ENCODE measurements at places on chromosomes 4 and X.

GRCh38 chr4:88276952-88277710 lies 7.2 kb downstream of the PPM1K start:
- DNase-seq: no peak

DNA sequence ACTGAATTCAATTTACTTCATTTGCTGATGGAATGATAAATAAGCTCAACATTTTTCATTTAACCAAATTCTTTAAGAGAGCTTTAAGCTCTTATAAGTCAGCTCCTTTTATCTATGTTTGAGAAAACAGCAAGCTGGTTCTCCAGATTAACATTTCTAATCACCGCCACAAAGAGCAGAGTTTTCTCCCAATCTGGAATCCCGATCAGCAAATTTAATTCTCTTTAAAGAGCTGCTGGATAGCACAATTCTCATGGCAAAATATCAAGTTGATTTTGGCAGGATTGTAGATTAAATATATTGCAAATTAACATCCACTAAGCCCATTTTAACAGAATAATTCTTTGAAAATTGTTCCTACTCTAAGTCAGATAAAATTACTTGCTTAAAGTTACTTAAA lies 48.8 kb downstream of the RPS6KA3 start:
- no peak for DNase-seq

GRCh38 chr4:128161138-128161537 lies 100.0 kb downstream of the LARP1B start:
- DNase-seq: no peak

DNA sequence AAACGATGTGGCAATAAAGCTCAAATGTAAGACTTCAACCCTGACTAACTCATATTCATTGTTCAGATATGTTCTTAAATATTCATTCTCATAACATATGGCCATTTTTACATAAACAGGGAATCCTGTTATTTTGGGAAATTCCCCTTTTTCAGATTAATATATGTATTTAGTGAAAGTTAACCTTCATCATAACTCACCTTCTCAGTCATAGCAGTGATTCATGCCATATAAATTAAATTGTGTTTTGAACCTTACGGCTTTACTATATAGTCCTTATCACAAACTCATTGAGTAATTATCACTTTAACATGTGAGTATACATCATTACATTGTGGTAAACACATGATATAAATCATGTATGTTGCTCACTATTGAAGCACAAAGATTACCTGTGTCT lies 392.5 kb upstream of the TRAM1L1 start:
- no peak for DNase-seq

GRCh38 chr4:74397748-74398426 lies 32.9 kb downstream of the EREG start:
- DNase-seq: peak; percentile 41

- no peak for DNase-seq
Observed at GRCh38 chr4:145779319-145779801, 99.4 kb downstream of the C4orf51 start.

- DNase-seq: no peak
Observed at GRCh38 chr4:31645236-31645635, 925.1 kb downstream of the PCDH7 start.

GRCh38 chr4:108168671-108169523 lies at the start of gene LEF1:
Gene LEF1, minus strand, starts transcription at chr4:108168932. Its CDS starts 1,165 bp downstream, at chr4:108167767.
- no peak for DNase-seq

- DNase-seq: no peak
Observed at GRCh38 chrX:107454302-107454701, 4.8 kb downstream of the FRMPD3 start.

DNA sequence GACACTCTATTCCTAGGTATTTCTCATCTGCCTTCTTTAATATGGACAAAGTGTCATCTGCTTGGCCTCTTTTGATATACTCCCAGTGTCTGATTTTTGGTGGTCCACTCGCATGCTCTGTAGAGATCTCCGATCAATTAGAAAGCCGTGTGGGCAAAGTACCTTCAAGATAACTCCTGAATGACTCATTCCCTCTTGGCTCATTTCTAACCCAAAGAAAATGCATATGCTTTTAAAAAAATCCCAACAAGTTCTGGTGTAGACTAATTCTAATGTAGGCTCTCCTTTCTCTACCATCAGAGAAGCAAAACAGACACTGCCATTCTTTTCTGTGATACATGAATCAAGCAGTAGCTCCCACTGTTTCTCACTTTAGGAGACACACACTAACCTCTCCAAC lies 714.9 kb upstream of the ADGRL3 start:
- DNase-seq: no peak

DNA sequence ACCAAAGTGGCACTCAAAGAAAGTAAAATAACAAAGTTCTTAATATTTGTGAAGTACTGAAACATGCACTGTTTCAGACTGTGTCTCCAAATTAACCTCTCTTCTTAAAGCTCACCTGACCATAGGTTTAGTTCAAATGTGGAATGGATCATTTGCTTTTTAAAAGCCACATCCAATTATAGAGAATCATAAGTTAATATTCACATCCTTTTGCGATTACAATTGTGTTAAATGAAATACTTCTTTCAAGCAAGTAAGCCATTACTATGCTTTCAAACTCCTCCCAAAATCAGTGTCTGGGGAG lies 95.3 kb upstream of the PTPN13 start:
- DNase-seq: no peak

DNA sequence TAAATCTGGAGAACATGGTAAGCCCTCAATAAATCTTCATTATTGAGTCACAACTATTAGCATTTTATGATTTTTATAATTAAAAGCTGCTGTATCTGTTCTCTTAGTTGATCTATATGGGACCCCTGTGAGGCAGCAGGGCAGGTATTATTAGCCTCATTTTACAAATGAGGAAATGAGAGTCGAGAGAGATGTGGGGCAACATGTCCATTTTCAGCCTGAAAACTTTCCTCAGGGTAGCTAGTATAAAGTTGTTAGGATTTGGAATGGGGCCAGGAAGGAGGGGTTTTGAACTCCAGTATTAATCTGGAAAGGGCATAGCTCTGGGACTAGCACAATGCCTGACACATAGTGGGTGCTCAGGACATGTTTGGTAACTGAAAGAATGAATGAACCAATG lies 191.7 kb upstream of the GPC4 start:
- DNase-seq: no peak

DNA sequence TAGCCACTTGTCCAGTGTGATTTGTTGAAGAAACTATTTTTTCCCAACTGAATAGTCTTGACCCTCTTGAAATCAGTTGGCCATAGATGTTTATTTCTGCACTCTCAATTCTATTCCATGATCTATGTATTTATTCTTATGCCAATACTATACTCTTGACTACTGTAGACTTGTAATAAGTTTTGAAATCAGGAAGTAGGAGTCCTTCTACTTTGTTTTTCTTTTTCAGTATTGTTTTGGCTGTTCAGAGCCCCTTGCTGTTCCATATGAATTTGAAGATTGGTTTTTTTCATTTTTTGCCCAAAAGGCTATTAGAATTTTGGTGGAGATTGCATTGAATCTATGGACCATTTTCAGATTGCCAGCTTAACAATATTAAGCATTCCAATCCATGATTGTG lies 10.2 kb downstream of the SAP30 start:
- DNase-seq: peak; percentile 8

GRCh38 chr4:54779036-54779435 lies 121.3 kb downstream of the KIT start:
- DNase-seq: no peak

- no peak for DNase-seq
Observed at GRCh38 chr4:61511716-61512488, 311.8 kb downstream of the ADGRL3 start.

DNA sequence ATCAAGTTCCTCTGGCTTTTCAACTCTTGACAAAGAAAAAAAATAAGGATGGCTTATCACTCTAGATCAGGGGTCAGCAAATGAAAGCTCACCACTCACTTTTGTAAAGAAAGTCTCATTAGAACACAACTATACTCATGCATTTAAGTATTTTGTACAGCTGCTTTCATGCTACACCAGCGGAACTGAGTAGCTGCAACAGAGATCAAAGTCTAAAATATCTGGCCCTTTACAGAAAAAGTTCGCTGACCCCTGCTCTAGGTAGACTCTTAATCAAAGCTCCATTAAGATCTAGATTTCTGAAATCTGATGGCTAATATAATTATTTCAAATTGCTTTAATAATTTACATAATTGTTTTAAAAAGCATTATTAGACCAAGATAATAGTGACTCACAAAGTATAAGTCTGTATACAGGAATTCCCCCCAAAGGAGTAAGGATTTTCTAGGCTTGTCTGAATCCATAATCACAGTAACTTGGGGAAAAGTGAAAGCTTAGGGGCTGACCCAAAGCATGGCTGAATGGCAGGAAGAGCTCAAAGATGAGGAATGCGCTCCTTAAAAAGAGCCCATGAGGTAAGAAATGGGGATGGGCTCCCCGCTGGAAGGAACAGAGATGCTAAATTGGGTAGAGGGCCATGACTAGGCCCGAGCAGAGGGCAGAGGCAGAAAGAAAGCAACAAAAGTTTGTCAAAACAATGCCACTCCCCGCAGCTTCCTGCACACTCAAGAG lies 140.3 kb downstream of the SH3KBP1 start:
- DNase-seq: no peak

DNA sequence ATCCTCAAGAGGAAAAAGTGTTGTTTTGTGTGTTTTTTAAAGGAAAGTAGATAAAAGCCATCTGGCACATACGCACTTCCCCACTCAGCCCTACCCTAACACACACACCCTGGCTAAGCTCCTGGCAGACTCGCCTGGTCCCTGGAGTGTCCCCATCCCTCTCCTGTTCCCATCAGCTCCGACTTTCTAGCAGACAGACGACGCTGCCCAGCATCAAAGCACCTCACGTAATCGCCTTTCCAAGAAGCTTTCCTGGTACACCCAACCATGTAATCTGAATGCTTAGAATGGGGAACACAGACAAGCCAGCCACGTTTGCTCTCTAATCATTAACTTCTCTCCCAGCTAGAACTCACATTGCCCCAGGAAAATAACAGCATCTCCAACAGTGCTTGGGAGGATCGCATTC lies 116.2 kb downstream of the AFAP1 start:
- no peak for DNase-seq

GRCh38 chr4:80926446-80926845 lies 104.1 kb upstream of the BMP3 start:
- DNase-seq: no peak

GRCh38 chr4:55458164-55458563 lies 62.4 kb downstream of the TMEM165 start:
- no peak for DNase-seq

DNA sequence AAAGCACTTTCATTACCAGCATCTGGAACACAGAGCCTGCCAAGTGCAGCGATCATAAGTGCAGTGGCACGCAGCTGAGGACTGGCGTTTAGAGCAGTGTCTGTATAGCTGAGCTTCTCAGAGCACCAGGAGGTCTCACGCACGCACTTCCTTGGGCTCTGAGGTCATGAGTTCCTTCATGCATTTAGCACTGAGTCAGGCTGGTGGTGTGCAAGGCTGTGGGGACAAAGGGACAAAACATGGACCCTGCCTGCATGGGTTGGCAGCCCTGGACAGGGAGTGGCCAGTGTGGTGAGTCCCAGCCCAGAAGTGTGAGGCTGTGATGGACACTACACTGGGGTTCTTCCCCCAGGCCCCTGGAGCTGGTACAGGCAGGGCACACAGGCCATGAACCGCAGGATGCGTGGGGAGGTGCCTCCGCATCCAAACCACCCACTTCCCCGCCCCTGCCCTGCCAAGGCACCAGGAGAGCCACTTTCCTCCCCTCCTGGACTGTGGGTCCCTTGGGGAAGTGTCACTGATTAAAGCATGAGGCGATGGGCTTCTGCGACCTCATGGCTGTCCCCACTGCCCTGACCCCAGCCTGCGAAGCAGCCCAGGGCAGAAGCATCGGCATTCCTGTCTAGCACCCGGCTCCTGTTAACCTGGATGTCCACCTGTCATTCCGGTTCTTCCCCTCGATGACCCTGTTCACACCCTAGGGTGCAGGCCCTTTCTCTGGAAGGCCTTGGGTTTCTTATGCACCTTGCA lies 37.2 kb upstream of the GPR78 start:
- DNase-seq: no peak

DNA sequence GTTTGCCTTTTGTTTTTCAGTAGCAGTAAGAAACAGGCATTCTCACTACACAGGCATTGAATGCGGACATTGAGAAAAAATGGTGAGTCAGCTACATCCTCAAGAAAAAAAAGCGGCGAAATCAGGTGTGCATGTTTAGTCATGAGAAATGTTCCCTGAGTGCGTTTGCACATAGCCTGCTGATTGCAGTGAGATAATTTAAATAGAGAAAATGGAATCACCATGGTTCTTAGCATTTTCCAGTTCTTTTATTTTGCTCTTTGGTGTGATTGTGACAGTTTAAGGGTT lies 54.1 kb upstream of the CLDN34 start:
- no peak for DNase-seq

DNA sequence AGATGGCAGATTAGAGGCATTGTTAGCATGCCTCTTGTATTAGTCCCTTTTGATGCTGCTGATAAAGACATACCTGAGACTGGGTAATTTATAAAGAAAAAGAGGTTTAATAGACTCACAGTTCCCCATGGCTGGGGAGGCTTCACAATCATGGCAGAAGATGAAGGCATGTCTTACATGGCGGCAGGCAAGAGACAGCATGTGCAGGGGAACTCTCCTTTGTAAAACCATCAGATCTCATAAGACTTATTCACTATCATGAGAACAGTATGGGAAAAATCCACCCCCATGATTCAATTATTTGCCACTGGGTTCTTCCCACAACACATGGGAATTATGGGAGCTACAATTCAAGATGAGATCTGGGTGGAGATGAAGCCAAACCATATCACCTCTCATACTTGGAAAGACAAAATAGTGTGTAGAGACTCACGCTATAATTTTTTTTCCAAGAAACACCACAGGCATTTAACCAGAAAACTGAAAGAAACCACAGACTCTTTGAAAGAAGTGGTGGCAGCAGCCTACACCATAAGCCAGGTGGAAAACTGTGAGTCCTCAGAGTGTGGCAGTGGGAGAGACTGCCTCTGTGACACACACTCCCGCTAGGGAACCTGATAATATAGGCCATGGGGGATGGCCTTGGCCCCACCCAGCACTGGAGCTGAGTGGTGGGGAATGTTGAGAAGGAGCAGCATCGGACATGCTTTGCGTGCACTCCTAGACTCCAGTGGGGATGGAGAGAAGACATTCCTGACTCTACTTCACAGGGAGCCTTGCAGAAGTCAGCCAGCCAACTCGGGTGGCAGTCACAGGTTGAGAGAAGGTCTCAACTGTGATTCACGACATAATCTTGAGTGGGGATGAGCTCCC lies 51.5 kb downstream of the SLC2A9 start:
- no peak for DNase-seq

DNA sequence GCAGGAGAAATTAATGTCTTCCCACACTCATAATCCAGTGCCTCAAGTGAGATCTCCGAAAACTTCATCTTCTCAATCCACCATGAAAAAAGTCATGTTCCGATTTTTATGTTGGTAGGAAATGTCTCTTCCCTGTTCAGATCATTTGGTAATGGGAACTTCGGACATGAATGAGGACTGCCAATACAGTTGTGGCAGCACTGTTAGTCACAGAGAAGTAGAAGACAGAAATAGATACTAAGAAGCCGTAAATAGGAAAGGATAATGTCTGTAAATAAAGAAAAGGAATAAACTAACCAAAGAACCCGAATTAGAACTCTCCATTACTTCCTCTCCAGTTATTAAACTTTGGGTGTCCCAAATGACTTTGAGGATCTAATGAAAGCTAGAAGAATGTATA lies 69.6 kb downstream of the DDX60L start:
- DNase-seq: no peak
